Astrocyte (in vitro differentiated cells and primary cell): ENCODE measurements at places on chromosomes 6 and 20. TPM values are rescaled to one million over a fixed set of nuclear protein-coding genes. Genes with fewer than 3 reads are reported as not detected.
A peak's percentile ranks its signal among the peaks of the same experiment; 100 is the strongest.

Gene TSBP1
- total RNA-seq, result not detected in 2 replicates

GRCh38 chr6:47182291-47182957, 127.3 kb downstream of the TNFRSF21 start:
- no peak for DNase-seq
- H3K27me3 ChIP-seq, result no peaks in the 10 kb centered on the region
- no peaks in the 10 kb centered on the region for H3K36me3 ChIP-seq
- H3K4me1 ChIP-seq, result no peaks in the 10 kb centered on the region
- no peak overlapping the region for H3K4me3 ChIP-seq

- H3K4me3 ChIP-seq, result no peak overlapping the region
- no peaks in the 10 kb centered on the region for H3K27me3 ChIP-seq
Measured at GRCh38 chr6:121548131-121548530, 112.7 kb downstream of the GJA1 start.

DNA sequence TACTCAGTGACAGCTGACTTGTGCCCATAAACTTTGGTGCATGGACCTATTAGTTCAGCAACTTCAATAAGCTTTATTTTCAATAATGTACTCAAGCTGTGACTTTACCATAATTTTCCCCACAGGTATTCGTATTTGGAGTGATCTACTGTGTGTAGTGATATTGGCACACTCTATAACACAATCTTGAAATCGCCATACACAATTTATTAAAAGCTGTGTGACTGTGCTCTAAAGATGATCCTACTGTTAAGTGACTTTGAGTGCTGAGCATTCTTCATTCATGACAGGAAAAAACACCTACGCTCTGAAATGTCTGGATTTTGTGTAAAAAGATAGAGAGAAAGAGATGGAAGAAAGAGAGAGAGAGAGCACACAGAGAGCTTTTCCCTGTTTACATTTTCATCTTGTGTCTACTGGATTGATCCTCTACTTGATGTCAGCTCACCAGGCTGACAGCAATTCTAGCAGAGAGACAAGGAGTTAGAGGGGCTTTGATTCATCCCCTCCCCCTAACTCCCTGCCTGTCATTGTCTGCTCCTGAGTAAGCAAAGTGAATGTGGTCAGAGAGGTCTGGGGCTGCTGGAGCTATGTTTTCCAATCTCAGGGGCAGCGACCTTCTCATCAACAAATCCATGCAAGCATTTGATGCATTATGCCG, 538.7 kb upstream of the POU3F2 start:
- no peak for DNase-seq
- no peaks in the 10 kb centered on the region for H3K4me1 ChIP-seq
- H3K27ac ChIP-seq, result no peak overlapping the region
- H3K27me3 ChIP-seq, result no peaks in the 10 kb centered on the region
- H3K4me3 ChIP-seq, result no peak overlapping the region
- H3K36me3 ChIP-seq, result no peaks in the 10 kb centered on the region

DNA sequence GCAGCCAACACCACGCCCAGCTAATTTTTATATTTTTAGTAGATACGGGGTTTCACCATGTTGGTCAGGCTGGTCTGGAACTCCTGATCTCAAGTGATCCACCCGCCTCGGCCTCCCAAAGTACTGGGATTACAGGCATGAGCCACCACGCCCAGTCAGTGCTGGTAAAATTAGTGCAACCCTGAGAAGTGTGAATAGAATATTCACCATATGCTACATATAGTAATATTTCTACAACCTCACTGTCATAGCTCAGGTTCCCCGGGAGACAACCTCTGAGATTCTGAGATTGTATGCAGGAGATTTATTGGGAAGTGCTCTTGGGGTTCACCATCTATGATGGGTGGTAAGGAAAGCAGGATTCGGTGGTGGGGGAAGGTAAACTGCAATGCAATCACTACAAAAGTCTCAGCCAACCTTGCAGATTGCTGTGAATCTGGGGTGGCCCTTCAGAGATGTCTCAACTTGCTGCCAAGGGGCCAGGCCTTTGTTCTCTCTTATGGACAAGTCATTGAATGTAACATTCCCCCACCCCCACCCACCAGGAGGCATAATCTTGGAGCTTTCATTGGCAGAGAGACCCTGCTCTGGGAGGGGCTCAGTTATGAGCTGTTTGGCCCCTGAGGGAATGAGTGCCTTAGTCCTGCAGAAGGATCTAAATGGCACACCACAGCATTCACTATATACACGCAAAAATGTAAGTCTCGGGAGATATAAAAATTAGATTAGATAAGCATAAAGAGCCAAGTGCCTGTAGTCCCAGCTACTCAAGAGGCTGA, 34.0 kb upstream of the SEC63 start:
- no peak for DNase-seq
- H3K4me1 ChIP-seq, result no peaks in the 10 kb centered on the region
- no peak overlapping the region for H3K27ac ChIP-seq
- H3K4me3 ChIP-seq, result no peak overlapping the region

DNA sequence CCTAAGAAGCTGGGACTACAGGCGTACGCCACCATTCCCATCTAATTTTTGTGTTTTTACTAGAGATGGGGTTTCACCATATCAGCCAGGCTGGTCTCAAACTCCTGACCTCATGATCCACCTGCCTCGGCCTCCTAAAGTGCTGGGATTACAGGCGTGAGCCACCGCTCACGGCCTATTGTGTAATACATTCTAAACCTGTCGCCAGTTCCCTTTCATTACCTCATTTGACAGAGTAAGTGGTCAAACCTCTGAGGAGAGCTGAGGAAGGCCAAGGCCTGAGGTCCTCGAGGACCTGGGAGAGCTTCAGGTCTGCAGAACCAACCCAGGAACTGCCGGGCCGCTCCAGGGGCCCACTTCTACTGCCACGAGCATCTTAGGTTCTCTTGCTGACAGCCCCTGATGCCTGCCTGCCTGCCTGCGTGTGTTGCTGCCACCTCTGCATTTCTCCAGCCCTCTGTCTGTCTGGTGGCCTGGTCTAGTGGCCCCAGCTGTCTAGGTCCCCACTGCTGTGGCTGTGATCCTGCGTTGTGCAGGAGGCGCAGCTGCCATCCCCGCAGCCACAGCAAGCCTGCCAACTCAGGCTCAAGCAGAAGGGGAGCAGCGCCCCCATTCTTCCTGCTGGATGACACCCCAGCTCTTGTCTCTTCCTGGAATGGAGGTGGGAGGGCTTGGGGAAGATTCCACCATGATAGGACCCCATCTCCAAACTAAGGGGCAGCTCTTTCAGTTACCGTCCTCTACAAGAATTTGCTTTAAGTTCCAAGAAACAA, 45.3 kb downstream of the PRR18 start:
- no peak overlapping the region for H3K4me3 ChIP-seq
- DNase-seq, result no peak
- peaks cover 5% of the 10 kb centered on the region for H3K27me3 ChIP-seq
- H3K27ac ChIP-seq, result no peak overlapping the region

DNA sequence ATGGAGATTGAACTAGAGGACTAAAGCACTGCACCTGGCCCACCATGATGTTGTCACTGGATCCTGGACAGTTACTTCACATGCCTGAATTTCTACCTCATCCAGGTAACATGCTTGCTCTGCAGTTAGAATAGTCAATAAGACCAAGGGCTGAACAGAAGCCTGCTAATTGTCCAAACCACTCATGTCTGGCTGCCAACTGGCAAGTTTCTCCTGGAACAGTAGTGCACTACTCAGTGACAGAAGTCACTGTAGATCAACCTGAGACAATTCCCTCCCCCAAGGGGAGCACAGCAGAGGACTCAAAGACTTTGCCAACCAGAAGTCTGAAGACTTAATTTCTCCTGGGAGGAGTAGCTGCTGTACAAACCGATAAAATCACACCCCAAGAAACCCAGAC, 454.6 kb upstream of the MARCKS start:
- no peaks in the 10 kb centered on the region for H3K27me3 ChIP-seq
- no peak overlapping the region for H3K4me3 ChIP-seq
- H3K4me1 ChIP-seq, result no peaks in the 10 kb centered on the region
- DNase-seq, result no peak
- H3K36me3 ChIP-seq, result no peaks in the 10 kb centered on the region
- H3K27ac ChIP-seq, result no peak overlapping the region

Gene ASCC3
- total RNA-seq, result 125 and 138 TPM in 2 replicates

Gene GSTA3
- total RNA-seq, result not detected in 2 replicates

DNA sequence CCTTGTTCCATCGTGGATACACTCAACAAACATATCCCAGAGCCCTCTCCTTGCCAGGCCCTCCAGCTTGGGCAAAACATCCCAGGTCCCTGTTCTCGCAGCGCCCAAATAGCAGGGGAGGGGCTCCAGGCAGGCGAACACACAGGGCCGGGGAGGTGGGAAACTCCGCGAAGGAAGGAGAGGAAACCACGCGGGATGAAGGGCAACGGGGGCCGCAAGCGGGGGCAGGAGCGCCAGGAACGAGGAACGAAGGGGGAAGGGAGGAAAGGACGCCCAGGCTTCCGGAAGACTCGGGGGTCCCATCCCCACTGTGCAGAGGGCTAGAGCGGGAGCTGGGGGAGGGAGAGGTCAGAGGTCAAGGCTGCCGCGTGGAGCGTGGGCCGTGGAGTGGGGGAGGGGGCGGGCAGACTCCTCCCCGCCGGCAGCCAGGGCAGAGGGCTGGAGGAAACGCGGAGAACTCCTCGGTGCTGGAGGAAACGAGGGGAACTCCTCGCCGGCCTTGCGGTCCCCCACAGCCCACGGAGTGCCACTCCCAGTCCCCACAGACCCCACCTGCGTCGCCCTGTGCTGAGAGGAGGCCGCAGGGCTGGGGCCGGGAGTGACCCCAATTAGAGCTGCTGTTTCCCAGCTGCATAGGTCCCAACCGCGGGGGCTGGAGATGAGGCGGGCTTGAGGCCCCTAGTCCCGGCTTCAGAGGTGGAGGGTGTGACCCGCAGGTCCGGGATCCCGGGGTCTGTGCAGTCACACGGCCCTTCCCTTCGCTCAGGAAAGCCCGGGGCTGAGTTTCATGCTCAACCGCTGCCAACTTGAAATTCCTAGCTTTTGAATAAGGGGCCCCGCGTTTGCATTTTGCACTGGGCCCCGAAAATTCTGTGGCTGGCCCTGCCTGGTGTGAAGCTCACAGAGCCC, 1.2 kb upstream of the RBM38 start:
- H3K27ac ChIP-seq, result no peak overlapping the region

DNA sequence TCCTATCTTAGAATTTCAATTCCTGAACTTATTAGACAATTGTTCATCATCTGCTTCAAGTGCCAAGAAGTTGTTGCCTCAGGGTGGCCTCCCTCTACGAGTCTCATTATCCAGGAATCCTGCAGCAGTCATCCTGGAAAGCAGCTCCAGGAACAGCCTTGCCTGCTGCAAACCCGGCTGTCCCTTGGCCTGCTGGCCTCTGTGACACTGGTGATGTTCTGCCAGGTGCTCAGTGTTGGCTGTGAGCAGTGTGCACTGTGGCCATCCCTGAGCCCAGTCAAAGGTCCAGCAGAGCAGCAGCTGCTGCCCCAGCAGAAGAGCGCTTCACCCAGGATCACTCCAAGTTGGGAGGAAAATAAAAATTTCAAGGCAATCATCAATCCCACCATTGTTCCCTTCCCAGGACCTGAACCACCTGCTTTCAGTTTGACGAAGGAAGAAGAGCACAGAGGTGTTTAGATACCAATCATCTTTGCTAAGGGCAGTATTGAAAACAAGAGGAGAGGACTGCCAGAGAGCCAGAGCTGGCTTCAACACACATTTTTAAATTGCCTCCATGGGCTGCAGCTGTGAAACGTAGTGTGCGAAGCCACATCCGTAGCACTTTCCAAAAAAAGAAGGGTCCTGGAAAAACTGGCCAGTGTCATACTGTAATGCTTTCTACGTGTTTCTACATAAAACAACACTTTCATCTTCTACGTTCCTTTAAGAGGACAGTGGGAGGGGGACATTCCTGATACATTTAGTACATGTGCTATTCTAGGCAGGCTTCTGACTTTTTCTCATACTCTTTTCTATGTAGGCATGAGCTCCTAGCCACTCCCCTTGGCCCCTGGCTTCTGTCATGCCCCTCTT, 7.2 kb upstream of the FAM50B start:
- peak overlapping the region; percentile 88 for H3K27ac ChIP-seq
- peaks cover 49% of the 10 kb centered on the region for H3K4me1 ChIP-seq
- H3K27me3 ChIP-seq, result no peaks in the 10 kb centered on the region
- H3K36me3 ChIP-seq, result no peaks in the 10 kb centered on the region

GRCh38 chr6:89244241-89244985, 27.3 kb upstream of the GABRR1 start:
- no peaks in the 10 kb centered on the region for H3K36me3 ChIP-seq
- peaks cover 12% of the 10 kb centered on the region for H3K27me3 ChIP-seq
- H3K4me1 ChIP-seq, result no peaks in the 10 kb centered on the region

Gene SIRPB1
- total RNA-seq, result not detected in 2 replicates

Gene SLC23A2
- 19.2 and 20.8 TPM in 2 replicates for total RNA-seq

GRCh38 chr6:157724138-157724820, 98.8 kb upstream of the SNX9 start:
- H3K27me3 ChIP-seq, result peaks cover 2% of the 10 kb centered on the region
- peak; percentile 32 for DNase-seq
- H3K4me1 ChIP-seq, result no peaks in the 10 kb centered on the region

Gene SLCO4A1
- total RNA-seq, result 0.43 TPM in 1 of 2 replicates, not detected in the other

DNA sequence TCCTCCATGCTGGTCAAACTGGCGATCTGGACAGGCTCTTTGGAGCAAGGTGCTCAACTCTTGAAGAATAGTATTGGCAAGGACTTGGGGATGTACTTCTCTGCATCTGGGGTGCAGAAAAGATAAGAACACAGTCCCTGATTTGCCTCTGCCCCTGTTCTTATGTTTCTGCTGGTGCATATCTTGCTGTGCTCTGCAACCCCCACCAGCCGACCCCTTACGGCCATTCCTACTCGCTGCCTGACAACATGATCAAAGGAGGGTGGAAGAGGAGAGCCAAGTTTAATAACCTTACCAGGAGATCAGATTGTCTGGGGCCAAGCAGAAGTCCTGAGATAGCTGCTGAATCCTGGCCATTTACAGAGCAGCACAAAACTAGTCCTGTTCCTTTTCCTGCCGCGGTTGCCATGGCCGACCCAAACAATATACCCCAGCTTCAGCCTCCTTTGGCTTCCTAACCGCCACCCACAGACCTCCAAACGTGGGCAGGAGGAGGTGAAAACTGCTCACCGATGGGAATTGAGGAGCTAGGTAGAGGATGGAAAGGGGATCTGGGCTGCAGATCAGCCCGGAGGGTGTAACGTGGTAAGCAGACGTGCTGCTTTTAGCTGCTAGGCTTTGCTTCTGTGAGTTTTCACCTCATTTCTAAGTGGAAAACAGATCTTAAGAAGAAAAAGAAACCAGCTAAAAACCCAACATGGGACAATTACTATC, 60.9 kb downstream of the ATXN1 start:
- DNase-seq, result no peak
- H3K4me3 ChIP-seq, result peak overlapping the region; percentile 17
- H3K36me3 ChIP-seq, result no peaks in the 10 kb centered on the region
- H3K27me3 ChIP-seq, result no peaks in the 10 kb centered on the region

DNA sequence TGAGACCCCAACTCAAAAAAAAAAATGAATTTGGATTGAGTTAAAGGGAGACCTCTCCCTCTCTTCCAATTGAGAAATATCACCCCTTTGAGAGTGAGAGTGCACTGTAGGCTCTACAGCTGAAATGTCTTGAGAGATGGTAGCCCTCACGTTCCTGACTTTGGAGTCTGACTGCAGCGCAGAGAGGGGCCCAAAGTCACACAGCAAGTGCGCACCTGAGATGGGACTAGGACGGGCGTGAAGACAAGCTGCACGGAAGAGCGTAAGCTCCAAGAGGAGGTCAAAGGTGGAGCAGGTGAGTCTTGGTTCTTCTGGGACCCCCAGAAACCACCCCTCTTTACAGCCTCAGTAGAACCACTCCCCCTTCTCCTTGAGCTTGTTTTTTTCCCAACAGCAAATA, 643 bp downstream of the SLA2 start:
- H3K36me3 ChIP-seq, result no peaks in the 10 kb centered on the region
- H3K4me1 ChIP-seq, result no peaks in the 10 kb centered on the region
- no peak for DNase-seq
- H3K4me3 ChIP-seq, result no peak overlapping the region
- no peaks in the 10 kb centered on the region for H3K27me3 ChIP-seq
